OCI-M1 (cell line): ENCODE measurements at places on chromosomes 7 and 10.

- DNase-seq = no peak
These were observed 81.7 kb upstream of the FAM20C start for GRCh38 chr7:110557-111232.

GRCh38 chr10:12643279-12643678 lies 293.9 kb downstream of the CAMK1D start:
- no peak for DNase-seq

GRCh38 chr7:77208416-77208815 lies 8.8 kb upstream of the FGL2 start:
- peak; percentile 31 for DNase-seq

- DNase-seq = no peak
These were observed 268.2 kb downstream of the CCDC3 start for GRCh38 chr10:12733271-12733670.

- DNase-seq = no peak
These were observed 275.4 kb upstream of the PFKP start for GRCh38 chr10:2791774-2792443.

DNA sequence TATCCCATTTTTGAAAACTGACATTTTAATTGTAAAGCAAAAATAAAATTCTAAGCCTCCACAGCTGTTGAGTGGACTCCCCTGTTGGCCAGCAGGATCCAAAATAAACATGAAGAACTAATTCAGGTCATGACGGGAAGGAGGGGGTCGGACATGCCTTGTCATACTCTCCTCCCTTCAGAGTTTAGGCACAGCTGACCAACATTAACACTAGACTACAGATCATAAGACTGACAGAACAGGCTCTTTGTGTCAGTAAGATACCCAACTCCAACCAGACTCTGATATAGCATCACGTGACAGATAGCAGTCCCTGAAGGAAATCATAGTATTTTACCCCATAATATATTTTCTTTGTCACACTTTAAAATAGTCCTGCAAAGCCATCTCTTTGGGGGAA lies 20.9 kb upstream of the ZNF12 start:
- DNase-seq = peak; percentile 0

DNA sequence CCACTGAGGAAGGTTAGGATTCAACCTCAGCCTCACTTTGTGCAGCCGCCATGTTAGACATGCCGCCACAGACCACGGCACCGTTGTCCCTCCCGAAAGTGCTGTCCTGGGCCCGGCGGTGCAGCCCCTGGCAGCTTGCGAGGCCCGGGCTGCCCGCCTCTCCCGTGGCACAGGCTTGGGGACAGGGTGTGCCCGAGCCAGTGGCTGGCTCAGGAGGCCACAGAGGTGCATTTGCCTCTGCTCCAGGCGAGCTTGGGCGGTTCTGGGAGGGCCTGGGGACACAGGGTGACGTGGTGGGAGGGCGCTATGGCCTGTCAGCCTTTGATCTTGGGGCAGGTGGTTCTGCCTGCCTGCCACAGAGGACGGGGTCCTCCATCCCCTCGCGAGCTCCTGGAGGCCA lies 41.1 kb downstream of the NKX6-2 start:
- no peak for DNase-seq

- DNase-seq = no peak
These were observed 293.5 kb downstream of the CDK14 start for GRCh38 chr7:90889644-90890043.

GRCh38 chr10:110802551-110803238 lies 69.0 kb upstream of the PDCD4 start:
- DNase-seq = peak; percentile 75

DNA sequence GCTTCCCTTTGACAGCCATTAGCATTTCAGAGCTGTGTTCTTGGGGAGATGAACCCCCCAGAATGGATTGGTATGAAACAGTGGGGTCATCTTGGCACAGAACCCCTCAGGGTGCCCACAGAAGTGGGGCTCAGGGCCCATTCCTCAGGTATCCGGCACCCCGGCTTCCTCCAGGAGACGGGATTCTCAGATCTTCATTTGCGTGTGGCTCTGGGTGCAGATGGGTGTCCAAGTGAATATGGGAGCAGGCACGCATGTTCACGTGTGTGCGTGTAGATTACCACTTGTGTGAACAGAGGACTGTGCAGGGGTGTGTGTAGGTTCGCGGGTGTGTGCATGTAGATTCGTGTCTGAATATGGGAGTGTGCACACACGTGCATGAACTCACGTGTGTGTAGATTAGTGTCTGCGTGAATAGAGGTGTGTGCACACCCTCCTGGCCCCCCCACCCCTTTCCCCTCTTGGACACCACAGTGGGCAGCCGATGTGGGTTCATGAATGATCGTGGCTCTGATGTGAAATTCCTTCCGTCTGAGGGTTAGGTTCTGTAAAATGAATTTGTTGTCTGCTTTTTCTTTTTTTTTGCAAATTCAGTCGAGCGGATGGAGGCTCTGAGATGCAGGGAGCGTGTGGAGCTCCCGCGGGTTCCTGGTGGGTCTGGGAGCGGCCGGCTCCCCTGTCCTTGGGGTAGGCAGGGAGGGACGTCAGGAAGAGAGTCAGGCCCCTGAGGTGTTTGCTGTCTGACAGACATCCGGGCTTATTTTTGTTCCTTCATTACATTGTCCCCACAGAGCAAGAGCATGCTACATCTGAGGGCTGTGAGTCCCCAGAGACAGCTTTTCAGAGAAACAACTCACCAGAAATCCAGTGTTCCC lies 7.4 kb downstream of the ELFN1 start:
- no peak for DNase-seq

DNA sequence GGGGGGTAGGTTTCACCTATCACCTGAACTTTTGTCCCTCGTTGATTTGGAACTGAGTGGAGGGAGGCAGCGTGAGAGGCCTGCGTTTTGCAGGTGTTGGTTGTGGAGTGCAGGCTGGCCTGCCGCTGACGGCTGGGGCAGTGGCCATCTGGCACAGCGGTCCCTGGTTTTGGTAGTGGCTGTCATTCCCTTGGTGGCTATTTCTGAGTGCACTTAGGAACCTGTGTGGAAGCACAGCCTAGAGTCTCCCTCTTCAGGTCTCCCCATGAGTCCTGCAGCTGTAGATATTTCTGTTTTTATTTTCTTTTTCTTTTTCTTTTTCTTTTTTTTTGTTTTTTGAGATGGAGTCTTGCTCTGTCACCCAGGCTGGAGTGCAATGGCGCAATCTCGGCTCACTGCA lies 129.2 kb downstream of the CUL2 start:
- no peak for DNase-seq

GRCh38 chr10:131676046-131676799 lies 224.6 kb upstream of the PPP2R2D start:
- DNase-seq = no peak

GRCh38 chr10:5490032-5490431 lies 9.3 kb downstream of the CALML5 start:
- DNase-seq = no peak

DNA sequence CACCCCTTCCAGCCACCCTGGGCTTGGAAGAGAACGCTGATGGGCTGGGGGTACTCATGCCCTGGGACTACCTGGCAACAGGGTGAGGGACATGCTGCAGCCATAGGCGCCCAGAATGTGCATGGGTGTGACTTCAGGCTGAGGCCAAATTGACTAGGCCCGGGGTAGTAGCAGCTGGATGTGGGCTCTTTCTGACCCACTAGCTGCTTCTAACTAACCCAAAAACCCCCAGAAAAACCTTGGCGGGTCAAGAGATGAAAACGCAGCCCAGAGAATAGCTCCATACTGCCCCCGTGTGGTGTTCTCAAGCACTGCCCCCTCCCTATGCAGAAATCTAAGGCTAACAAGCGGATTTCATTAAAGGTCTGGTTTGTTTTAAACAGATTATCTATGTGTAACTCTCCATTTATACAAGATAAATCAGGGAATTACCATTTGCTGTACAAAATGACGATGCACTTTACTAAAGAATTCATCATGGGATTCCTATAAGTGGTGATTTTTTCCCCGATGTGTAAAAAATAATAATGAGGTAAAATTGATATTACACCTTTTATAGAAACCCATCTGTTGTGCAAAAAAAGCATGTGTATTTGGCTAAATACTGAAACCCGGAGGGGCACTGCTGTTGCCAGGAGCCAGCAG lies 4.2 kb downstream of the SMARCD3 start:
- peak; percentile 75 for DNase-seq

- DNase-seq = no peak
These were observed 236.6 kb upstream of the PPP1R3A start for GRCh38 chr7:114155116-114156110.

DNA sequence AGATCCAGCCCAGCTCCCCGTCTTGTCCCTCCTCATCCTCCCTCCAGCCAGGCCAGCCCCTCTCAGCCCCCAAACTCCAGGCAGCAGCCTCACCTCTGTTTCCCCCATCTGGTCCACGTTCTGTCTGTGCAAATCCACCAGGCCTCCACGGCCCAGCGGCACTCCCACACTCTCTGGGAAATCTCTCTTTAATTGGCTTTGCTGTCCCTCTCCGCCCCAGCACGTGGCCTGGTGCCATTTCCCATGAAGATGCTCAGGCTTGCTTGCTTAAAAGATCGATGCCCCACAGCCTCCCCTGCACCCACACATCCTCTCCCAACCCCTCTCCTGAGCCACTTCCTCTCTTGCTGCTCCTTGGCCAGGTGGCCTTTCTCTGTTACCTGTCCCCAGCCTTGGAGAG lies 39.3 kb downstream of the PRF1 start:
- no peak for DNase-seq

- DNase-seq = peak; percentile 75
These were observed 158.3 kb upstream of the PFKP start for GRCh38 chr10:2908851-2909630.

GRCh38 chr10:86654411-86655172 lies at the start of gene OPN4:
Gene OPN4, plus strand, starts transcription at chr10:86654547. Its CDS starts 237 bp downstream, at chr10:86654784.
- no peak for DNase-seq

DNA sequence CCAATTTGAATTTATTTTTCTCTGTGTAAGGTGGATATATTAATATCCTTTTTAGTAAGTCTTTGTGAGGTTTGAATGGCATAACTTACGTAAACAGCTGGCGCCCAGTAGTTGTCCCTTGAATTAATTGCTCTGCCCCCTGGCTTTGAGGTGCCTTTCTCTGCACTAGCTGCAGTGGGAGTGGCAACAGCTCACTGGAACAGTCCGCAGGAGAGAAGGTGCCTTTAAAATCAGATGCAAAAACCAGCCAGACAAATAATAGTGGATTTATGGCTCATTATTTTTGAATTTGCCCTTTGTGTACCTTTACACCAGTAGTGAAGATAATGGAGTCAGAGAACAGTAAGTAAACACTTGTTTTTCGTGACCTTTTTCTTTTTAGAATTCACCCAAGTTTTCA lies 11.8 kb downstream of the FERD3L start:
- DNase-seq = no peak

DNA sequence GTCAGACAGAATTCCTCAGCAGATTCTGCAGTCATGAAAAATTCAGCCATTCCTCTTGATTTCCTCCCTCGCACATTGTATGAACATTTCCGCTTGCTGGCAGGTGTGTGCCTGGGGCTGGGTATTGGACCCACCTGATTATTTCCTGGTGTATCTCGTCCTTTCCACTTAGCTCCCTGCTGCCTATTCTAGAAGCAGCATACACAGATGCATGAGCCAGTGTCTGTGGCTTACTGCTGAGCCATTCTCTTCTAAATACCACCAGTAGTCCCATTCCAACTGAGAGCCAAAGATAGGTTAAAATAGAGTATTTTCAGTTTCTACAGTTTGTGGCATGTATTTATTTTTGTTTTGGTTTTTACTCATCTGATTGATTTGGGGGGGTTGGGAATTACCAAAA lies 270.1 kb upstream of the AKR1E2 start:
- no peak for DNase-seq

- DNase-seq = no peak
These were observed 351.8 kb upstream of the FZD8 start for GRCh38 chr10:35993591-35994515.

DNA sequence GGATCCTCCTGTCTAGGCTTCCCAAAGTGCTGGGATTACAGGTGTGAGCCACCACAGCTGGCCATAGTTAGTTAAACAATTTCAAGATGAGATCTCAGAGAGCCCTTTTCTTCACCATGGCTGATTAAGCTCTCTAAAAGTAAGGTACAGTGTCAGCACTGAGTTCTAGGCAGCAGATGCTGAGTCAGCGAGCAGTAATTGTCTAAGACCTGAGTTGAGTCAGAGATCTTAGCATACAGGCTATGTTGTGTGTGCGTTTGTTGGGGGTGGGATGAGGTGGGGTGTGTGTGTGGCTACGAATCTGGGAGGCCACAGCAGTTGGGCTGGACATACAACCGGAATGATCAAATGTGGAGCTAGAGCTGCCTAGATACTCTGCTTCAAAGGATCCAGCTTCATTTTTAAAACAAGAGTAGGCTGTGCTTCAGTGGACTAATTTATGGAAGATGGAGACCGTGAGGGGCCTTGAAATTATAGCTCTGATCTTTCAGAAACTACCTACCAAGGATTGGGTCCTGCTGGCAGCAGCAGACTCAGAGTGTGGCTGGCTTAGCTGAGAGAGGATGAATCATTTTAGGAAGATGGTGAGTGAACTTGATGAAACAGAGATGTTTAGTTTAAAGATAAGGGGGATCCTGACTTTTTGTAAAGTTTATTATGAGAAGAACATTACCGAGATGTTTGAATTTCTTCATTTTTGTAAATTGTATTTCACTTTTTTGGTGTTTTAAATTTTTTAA lies 17.5 kb upstream of the MTPN start:
- no peak for DNase-seq

GRCh38 chr7:117679120-117679519 lies 194.1 kb downstream of the CTTNBP2 start:
- DNase-seq = no peak

GRCh38 chr10:88764110-88764509 lies 4.3 kb downstream of the LIPN start:
- DNase-seq = no peak

DNA sequence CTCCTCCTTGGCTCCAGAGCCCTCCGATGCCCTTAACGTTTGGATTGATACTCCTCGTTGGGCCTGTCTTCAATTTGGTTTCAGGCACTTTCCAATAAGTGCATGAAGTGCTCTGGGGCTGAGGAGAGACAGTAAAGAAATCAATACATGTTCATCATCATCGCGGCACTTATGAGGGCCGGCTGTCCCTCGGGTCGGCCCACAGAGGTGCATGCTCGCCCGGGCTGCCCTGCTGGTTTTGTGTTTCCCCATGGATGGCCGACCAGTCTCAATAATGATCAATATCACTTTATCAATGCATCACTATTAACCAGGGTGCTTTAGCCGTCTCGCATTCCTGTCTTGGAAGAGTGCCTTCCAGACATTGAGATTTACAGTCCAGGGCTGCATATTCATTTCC lies 154.2 kb downstream of the EBF3 start:
- DNase-seq = no peak

DNA sequence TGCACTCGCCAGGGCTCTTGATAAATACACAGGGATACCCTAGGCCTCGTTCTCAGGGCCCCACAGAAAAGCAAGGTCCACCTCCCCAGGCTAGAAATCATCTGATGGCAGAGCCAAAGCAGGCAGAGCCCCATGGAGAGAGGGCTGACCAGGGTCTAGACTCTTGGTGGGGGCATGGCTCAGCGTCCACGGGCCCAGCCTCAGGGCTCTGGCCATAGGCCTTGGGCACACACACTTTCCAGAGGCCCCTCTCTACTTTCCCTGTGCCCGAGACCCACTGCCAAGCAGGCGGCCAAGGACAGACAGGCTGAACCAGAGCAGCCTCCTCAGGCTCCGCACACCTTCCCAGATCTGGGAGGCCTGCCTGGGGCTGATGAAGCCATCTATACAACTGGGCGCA lies 64.8 kb downstream of the FAM53B start:
- DNase-seq = no peak

- no peak for DNase-seq
These were observed 98.9 kb downstream of the HIP1 start for GRCh38 chr7:75639886-75640190.
